ENCODE measurements at places on chromosomes 16 and 17.

- DNase-seq = no peak
These were observed 18.7 kb downstream of the HLF start for GRCh38 chr17:55283256-55283965.

- no peak for DNase-seq
These were observed 5.7 kb downstream of the PSMD7 start for GRCh38 chr16:74302341-74302740.

GRCh38 chr17:61463316-61464129 lies 11.3 kb downstream of the TBX4 start:
- DNase-seq = no peak

GRCh38 chr17:63190821-63191370 lies 224.9 kb downstream of the TANC2 start:
- no peak for DNase-seq

DNA sequence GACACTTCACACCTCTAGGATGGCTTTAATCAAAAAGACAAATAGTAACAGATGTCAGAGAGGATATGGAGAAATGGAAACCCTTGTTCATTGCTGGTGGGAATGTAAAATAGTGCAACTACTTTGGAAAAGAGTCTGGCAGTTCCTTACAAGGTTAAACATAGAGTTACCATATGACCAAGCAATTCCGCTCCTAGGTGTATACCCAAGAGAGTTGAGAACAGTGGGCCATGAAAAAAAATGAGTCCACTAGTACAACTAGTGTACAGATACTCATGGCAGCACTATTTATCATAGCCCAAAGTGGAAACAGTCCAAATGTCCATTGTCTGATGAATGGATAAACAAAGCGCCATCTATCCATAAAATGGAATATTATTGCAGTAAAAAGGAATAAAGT lies 39.1 kb downstream of the OR1D5 start:
- DNase-seq = no peak

DNA sequence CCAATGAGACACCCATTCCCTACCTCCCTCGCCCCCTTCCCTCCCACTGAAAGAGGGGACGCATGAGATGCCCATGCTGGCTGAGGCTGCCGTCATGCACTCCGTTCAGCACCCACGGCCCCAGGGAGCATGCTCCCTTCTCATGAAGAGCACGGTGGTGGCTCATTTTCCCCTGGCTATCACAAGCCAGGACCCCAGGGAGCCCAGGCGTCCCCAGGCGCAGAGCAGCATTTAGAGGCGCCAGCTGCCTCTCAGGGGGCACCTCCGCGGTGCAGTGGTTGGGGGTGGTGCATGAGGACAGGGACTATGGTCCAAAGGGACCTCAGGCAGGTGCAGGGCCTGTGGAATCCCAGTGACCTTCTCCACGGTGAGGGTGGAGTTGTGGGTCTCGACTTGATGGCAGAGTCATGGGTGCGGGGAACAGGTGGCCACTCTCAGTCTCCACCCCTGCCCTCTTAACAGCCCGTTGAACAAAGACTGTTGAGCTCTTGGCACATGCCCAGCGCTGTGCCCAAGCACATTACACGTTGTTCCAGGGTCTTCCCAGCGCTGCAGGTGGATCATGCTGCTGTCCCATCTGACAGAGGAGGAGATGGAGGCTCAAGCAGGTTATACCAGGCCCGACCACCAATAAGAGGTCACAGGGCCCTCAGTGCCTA lies 13.6 kb downstream of the KIF19 start:
- DNase-seq = no peak

GRCh38 chr16:27169511-27170071 lies 33.7 kb upstream of the KDM8 start:
- DNase-seq = peak; percentile 72

DNA sequence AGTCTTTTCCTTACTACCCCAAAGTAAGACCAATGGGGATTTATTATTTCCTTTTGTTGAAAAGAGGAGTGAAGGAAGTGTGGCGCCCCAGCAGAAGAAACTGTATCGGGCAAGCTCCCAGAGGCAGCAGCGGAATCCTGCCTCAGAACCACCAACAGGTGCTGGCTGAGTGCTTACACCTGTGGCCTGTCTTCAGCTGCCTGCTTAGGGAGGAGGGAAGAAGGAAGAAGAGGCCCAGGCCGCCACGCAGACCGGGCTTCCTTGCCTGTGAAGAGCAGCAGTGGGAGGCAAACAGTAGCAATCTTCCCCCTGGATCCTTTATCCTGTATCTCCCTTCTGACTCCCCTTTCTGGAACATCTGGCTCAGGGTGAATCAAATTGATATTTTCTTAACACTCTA lies 134.7 kb downstream of the AATF start:
- DNase-seq = no peak

GRCh38 chr16:252366-253337 lies 18.0 kb downstream of the FAM234A start:
- peak; percentile 39 for DNase-seq

DNA sequence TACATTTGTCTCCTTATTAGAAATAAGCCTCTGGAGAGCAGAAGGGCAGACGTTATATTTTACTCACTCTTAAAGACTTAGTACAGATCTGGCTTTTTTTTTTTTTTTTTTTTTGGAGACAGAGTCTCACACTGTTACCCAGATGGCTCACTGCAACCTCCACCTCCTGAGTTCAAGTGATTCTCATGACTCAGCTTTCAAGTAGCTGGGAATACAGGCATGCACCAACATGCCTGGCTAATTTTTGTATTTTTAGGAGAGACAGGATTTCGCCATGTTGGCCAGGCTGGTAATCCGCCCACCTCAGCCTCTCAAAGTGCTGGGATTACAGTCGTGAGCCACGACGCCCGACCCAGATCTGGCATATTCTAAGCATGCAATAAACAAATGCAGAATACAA lies 36.4 kb upstream of the TMEM97 start:
- DNase-seq = no peak

GRCh38 chr17:78144736-78145641 lies 1.2 kb upstream of the C17orf99 start:
- DNase-seq = no peak

GRCh38 chr16:187330-187729 lies 7.1 kb downstream of the HBQ1 start:
- DNase-seq = no peak

DNA sequence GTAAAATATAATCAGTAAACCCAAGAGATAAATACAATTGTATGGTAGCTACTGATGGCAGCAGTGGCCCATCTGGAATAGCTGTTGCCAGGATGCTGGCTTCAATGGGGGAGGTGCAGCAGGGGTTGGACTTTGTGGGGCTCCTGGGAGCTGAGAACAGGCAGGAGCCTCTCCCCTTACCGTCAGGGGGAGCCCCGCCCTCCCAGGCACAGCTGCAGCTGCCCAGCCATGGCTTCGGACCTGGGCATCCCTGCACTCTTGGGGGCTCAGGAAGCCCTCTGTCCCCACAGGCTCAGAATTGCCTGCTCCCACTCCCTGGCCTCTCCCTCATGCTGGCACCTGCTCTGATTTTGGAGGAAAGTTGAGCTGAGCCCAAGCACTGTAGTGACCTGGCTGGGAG lies 741.1 kb downstream of the CDH11 start:
- no peak for DNase-seq

GRCh38 chr17:47708864-47709541 lies 15.0 kb downstream of the TBKBP1 start:
- no peak for DNase-seq

GRCh38 chr17:36657390-36657762 lies 56.0 kb downstream of the MRM1 start:
- DNase-seq = no peak

DNA sequence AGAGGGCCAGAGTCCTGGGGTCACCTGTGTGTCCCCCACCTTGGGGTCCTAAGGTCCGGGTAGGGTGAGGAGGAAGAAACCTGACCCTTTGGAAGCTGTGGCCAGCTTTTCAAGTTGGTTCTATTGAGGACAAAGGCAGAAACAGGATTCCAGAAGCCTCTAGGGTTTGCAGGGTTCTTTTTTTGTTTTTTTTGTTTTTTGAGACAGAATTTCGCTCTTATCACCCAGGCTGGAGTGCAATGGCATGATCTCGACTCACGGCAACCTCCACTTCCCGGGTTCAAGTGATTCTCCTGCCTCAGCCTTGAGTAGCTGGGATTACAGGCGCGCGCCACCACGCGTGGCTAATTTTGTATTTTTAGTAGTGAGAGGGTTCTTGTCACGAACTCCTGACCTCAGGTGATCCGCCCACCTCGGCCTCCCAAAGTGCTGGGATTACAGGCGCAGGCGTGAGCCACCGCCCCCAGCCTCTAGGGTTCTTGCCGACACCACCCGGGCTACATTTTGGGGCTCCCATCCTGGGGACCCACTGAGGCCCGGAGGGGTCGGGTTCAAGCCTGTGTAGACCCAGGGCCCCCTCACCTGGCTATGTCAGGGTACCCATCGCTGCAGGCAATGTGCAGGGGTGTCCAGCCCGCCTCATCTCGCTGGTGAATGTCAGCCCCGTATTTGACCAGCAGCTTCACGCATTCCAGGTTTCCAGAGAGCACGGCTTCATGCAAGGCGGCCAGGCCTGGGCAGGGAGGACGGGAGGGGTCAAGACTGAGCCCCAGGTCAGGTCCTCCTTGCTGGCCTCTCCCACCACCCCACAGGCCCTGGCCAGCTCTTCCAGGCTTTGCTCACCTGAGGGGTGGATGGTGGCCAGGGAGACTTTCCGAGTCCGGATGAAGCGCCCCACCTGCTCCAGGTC lies 674 bp downstream of the PPP1R27 start:
- no peak for DNase-seq

- DNase-seq = no peak
These were observed 5.0 kb downstream of the TSPAN10 start for GRCh38 chr17:81641825-81642489.

GRCh38 chr16:15950161-15950854 lies 892 bp downstream of the ABCC1 start:
- peak; percentile 68 for DNase-seq

DNA sequence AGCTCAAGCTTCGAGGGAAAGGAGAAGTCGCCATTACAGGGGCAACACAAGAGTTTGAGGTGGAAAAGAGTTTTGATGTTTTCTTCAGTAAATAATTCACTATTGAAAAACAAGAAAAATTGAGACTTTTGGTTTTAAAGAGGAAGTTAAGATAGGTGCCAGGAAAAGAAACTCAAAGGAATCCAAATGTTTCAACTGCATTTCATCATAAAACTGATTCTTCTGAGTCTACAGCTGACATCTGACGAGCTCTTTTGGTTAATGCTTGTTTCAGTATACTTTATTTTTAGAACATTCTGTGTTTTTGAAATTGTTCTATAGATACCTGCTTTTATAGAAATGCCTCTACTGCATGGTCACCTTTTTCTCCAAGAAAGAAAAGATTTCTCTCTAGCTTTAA lies 54.0 kb downstream of the ERN1 start:
- no peak for DNase-seq

GRCh38 chr16:49350265-49351095 lies 23.1 kb upstream of the C16orf78 start:
- DNase-seq = peak; percentile 21

Data from CD4-positive, alpha-beta T cell treated with Interleukin-10 for 1 hour (primary cell).